Pulmonary artery endothelial cell (primary cell): ENCODE measurements at places on chromosomes 13 and 19. TPM values are rescaled to one million over a fixed set of nuclear protein-coding genes. Genes with fewer than 3 reads are reported as not detected.

KIR2DL4 gene
- not detected in 2 replicates for total RNA-seq

BEST2 gene
- not detected in 2 replicates for total RNA-seq

MED4 gene
- 28.7 and 37.1 TPM in 2 replicates for total RNA-seq

IRGC gene
- total RNA-seq, result not detected in 2 replicates

PCDH17 gene
- 1.7 and 3.0 TPM in 2 replicates for total RNA-seq

CEACAM16 gene
- not detected in 2 replicates for total RNA-seq

SIGLEC5 gene
- total RNA-seq, result not detected in 2 replicates

GPR183 gene
- not detected in 2 replicates for total RNA-seq
